ENCODE measurements at places on chromosomes 5 and 9.

DNA sequence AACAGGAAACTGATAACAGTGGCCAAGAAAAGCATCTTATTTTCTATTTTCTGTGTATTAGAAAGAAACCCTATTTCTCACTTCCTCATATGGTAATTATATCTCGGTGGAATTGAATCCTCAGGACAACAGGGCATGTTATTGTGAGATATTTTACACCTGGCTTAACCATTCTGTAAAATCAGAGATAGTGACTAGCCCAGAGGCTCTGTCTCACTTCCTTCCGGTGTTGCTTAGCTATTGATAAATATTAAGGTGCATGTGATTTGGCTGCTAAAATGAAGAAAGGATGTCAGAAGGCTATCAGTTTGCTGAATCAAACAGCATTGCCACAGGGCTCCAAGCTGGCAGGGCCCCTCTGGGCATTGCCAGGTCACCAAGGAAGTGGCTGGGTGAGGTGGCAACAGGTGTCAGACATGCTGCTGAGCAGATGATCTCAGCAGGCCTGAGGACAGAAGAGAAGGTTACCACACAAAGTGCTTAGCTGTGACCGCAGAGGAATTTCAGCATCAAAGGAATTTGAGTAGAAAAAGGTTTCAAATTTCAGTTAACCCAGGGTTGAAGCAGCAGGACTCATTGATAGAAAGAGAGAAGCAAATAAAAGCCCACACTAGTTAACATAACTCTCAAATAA, 330.7 kb downstream of the PDE4D start:
- no peak for DNase-seq

- DNase-seq = no peak
Observed at GRCh38 chr5:125293223-125293622, 546.8 kb upstream of the ZNF608 start.

DNA sequence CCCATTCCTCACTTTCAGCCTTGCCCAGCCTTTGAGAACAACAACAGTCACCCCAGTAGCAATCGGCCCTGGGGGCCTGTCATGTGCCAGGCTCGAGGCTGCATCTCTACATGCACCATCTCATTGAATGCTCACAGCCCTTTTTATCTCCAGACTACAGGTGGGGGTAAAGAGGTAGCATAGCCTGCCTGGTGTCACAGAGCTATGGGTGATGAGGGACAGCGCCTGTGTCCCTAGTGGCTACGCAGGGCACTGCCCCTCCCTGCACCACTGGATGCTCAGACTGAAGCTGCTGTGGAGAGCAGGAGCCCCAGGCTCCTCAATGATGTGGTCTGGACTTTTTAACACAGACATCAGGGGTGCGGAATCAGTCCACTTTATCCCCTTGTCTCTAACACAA, 2.8 kb downstream of the CAMK2A start:
- no peak for DNase-seq

DNA sequence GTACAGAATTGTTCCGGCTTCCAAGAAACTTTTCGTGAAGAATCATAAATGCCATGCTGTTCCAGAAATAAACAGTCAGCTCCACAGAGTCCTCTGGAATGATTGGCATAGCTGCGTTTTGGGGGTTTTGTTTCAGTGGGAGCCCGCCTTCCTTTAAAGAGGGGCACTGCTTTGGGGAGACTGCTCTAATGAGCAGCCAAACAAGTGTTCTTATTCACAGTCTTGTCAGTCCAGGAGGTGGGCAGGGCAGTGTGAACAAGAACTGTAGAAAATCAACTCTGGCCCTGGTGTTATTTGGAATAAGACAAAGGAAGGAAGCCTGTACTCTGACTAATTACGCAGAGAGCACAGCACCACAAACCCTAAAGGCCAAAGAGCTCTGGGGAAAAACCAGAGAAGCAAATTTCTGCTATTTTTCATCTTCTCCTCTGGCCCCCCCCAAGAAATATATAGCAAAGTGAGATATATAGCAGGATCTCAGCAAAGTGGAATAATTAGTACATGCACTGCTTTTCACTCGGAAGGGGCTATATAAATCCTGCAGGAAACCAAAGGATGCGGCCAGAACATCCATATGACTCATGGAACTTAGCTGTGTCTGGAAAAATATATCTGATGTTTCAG, 92.9 kb downstream of the GLDC start:
- DNase-seq = no peak

- DNase-seq = no peak
Observed at GRCh38 chr5:143751342-143751741, 60.6 kb upstream of the HMHB1 start.

- no peak for DNase-seq
Observed at GRCh38 chr5:181173027-181173419, 25.6 kb downstream of the OR2V2 start.

DNA sequence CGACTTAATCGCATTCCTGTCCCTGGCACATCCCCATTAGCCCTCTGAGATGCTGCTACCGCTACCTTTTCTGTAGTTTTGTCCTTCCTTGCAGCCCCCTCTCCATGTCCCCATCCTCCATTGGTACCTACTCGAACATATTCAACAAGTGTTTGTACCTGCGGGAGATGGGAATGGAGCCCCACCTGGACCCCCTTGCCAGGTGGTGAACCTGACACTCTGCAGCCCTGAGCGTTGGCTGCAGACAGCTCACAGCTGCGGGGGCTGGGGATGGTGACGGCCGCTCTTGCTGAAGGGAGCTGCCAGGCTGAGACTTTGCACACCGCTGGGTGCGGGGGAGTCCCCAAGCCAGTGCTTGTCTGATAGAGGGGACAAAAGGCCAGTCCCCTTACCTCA, 96.3 kb upstream of the DAP start:
- DNase-seq = no peak

DNA sequence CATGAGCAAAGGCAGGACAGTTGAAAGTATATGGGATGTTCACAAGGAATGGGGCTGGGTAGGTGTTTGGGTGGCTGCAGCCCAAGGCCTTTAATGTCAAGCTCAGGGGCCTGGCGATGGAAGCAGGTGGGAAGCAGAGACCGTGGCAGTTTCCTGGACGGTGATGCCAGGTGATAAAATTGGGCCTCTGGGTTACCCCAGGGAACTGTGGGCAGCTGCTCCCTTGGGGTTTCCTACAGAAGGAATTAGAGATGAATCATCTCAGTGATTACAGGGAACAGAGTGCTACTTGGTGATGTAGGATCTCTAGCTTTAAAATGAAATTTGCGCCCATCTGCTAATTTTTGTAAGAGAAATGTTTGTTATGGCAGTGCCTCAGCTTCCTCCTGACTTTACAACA, 39.2 kb downstream of the TSTD2 start:
- DNase-seq = no peak

- no peak for DNase-seq
Observed at GRCh38 chr5:69467442-69468225, 25.0 kb upstream of the OCLN start.

DNA sequence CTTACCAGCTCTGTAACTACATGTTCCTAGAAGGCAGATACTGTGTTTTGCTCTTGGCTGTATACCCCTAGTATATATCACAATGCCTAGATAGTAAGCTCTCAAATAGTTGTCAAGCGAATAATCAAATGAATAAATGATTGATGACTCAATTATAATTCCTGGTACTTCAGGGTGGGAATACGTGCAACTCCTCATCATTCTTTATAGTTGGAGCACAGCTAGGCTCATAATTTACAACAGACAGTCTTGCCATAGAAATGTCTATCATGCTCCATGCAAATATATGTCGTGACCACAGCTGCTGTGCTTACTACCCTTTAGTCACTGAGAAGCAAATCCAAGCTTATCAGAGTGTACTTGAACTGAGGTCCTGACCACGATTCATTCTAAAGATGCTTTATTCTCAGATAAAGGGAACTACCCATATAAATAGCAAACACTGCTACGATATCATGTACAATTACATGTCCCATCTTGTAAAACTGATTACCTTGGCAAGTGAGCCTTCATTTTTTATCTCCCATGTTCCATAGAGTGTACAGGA, 52.1 kb downstream of the STRBP start:
- no peak for DNase-seq

- DNase-seq = no peak
Observed at GRCh38 chr5:86971034-86971571, 296.6 kb upstream of the RASA1 start.

DNA sequence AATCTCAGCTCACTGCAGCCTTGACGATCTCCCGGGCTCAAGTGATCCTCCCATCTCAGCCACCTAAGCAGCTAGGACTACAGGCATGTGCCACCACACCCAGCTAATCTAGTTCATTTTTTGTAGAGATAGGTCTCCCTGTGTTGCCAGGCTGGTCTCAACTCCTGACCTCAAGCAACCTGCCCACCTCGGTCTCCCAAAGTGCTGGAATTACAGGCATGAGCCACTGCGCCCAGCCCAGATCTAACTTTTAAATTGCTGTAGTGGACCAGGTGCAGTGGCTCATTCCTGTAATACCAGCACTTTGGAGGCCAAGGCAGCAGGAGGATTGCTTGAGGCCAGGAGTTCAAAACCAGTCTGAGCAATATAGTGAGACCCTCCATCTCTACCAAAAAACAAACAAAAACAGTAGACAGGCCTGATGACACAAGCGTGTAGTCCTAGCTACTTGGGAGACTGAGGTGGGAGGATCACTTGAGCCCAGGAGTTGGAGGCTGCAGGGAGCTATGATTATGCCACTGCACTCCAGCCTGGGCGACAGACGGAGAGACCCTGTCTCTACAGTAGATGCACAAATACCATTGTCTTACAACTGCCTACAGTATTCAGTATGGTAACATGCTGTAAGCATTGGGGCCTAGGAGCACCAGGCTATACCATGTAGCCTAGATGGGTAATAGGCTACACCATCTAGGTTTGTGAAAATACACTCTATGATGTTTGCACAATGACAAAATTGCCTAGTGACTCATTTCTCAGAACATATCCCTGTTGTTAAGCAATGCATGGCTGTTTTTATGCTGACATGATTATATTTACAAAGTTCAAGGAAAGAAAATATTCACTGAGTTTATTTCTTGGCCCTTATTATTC, 1.5 kb upstream of the SIT1 start:
- no peak for DNase-seq

- no peak for DNase-seq
Observed at GRCh38 chr5:96563816-96564215, 98.4 kb upstream of the CAST start.

DNA sequence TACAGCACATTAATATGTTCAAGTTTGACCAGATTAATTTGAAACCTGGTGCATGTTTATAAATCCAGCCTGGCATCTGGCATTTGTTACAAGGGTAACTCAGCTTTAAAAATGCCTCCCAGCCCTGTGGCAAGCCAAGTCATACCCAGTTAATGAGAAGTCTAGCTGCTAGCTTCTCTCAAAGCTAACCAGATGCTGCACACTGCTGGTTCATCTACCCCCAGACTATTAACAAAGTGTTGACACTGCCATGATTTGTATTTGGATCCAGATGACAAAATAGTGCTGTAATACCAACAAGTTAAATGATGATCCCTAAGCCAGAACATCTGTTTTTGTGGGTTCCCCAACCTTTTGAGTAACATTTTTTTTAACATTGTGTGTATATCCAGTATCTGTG, 573.7 kb upstream of the DAB2 start:
- DNase-seq = no peak

GRCh38 chr5:79890930-79891249, 100.2 kb downstream of the MTX3 start:
- no peak for DNase-seq

DNA sequence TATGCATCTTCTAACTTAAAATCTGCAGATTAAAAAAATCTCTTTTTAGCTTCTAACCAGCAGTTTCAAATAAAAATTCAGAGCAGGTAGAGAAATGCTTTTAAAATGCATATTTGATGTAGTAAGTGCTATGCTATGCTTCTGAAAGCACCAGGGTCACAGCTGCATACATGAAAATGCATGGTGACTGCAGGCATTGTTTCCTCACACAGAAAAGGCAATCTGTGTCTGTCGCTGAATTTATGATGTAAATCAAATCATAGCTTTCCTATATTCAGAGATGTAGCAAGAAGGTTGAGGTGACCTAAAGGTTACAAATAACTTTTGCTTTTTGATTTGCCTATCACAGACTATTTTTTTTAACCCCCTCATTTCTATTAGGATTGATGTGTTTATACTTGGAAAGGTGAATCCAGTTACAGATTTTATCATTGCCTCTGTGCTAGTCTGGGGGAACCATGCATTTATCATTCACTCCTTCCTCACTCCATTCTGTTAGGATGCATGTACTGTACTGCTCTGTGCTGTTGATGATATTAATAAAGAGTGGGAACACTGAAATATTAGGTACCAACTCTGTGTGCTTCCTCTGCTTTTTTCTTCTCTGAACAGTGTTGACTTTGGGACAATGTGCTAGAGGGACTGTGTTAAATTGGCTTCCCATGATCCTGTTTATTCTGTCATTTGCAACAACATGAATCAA, 65.6 kb downstream of the FOCAD start:
- no peak for DNase-seq

- no peak for DNase-seq
Observed at GRCh38 chr9:69173891-69174615, at the start of gene TJP2. TJP2 (plus strand) TSS chr9:69174277; CDS start chr9:69174373, 96 bp downstream.

DNA sequence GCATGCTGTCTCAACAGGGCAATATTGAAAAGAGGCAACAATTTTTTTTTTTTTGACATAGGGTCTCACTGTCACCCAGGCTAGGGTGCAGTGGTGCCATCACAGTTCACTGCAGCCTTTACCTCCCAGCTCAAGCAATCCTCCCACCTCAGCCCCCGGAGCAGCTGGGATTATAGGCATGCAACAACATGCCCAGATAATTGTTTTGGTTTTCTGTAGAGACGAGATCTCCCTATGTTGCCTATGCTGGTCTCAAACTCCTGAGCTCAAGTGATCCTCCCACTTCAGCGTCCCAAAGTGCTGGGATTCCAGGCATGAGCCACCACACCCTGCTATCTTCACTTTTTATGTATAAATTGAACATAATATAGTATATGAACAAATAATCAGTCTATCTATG, 47.6 kb downstream of the PRELID2 start:
- no peak for DNase-seq

GRCh38 chr5:76143884-76144283, 60.7 kb downstream of the SV2C start:
- no peak for DNase-seq

- no peak for DNase-seq
Observed at GRCh38 chr9:38185647-38186403, 116.8 kb upstream of the SHB start.

GRCh38 chr9:68983522-68984424, 30.1 kb downstream of the PRKACG start:
- DNase-seq = no peak

- no peak for DNase-seq
Observed at GRCh38 chr9:127999461-127999860, 18.7 kb upstream of the EEIG1 start.

DNA sequence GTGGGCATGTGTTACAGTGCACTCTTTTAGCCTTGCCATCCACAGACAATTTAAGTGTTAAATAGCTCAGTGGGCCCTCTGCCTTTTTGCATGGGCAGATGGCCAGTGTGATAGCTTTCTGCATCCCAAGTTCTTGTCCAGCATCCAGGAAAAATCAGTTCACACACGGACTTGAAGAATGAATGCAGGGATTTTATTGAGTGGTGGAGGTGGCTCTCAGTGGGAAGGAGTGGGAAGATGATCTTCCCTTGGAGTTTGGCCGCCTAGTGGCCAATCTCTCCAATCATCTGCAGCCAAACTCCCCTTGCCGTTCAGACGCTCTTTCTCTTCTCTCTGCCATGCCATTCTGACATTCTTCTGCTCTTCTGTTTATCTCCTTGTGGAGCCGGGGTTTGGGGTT, 322.4 kb upstream of the GRAMD2B start:
- DNase-seq = no peak

- no peak for DNase-seq
Observed at GRCh38 chr9:32340361-32340760, 44.1 kb upstream of the ACO1 start.
